ENCODE measurements at places on chromosomes 5 and 9. TPM values are rescaled to one million over a fixed set of nuclear protein-coding genes. Genes with fewer than 3 reads are reported as not detected.

The PCDHB12 gene
- not detected for total RNA-seq

The IL13 gene
- 17.8 TPM for total RNA-seq

The C5orf58 gene
- not detected for total RNA-seq

The EXOSC2 gene
- total RNA-seq, result 96.3 TPM

The RANBP3L gene
- 0.15 TPM for total RNA-seq

The FXN gene
- 35.6 TPM for total RNA-seq

The NRARP gene
- 3.4 TPM for total RNA-seq

The PSAT1 gene
- total RNA-seq, result 160 TPM

The MAP1B gene
- total RNA-seq, result 0.13 TPM

The ENHO gene
- 0.61 TPM for total RNA-seq

The PCDHGB5 gene
- 0.15 TPM for total RNA-seq

The SMIM32 gene
- not detected for total RNA-seq

The RGS7BP gene
- not detected for total RNA-seq

The TMEM252 gene
- not detected for total RNA-seq

The RGS14 gene
- 42.8 TPM for total RNA-seq

The FOXD4 gene
- total RNA-seq, result 0.10 TPM

The UGT3A1 gene
- total RNA-seq, result not detected

The EPB41L4B gene
- 0.32 TPM for total RNA-seq

The CTXN3 gene
- not detected for total RNA-seq

The AK8 gene
- total RNA-seq, result 0.11 TPM

The ROR2 gene
- not detected for total RNA-seq

The CBY3 gene
- 0.96 TPM for total RNA-seq

The EGFL7 gene
- total RNA-seq, result 0.70 TPM

The GFI1B gene
- not detected for total RNA-seq

The C5orf24 gene
- 29.2 TPM for total RNA-seq

The ORM2 gene
- total RNA-seq, result not detected

The GCNT4 gene
- total RNA-seq, result 0.67 TPM

The SPAAR gene
- total RNA-seq, result not detected

The KYAT1 gene
- 10.1 TPM for total RNA-seq

The TNFSF8 gene
- total RNA-seq, result 43.5 TPM

The STKLD1 gene
- total RNA-seq, result 0.21 TPM

The GABRA1 gene
- not detected for total RNA-seq

The GPR150 gene
- total RNA-seq, result 0.44 TPM

The SLC25A48 gene
- not detected for total RNA-seq

The IRX2 gene
- not detected for total RNA-seq

The OR1N1 gene
- total RNA-seq, result not detected

The QRFP gene
- total RNA-seq, result not detected

The GCNT1 gene
- 18.5 TPM for total RNA-seq

The ZDHHC11B gene
- total RNA-seq, result 0.15 TPM

The CDC20B gene
- total RNA-seq, result 0.08 TPM

The GLDC gene
- total RNA-seq, result 3.1 TPM

The SH3GL2 gene
- not detected for total RNA-seq

The CDH12 gene
- not detected for total RNA-seq

The PCDHA10 gene
- total RNA-seq, result not detected

The OR5C1 gene
- total RNA-seq, result not detected

The BTNL8 gene
- total RNA-seq, result not detected

The MCCC2 gene
- 63.7 TPM for total RNA-seq

The ELOVL7 gene
- total RNA-seq, result 0.06 TPM

Measured in activated CD8-positive, alpha-beta memory T cell treated with anti-CD3 and anti-CD28 coated beads for 36 hours (primary cell).